ENCODE measurements at places on chromosomes 6 and 20.

DNA sequence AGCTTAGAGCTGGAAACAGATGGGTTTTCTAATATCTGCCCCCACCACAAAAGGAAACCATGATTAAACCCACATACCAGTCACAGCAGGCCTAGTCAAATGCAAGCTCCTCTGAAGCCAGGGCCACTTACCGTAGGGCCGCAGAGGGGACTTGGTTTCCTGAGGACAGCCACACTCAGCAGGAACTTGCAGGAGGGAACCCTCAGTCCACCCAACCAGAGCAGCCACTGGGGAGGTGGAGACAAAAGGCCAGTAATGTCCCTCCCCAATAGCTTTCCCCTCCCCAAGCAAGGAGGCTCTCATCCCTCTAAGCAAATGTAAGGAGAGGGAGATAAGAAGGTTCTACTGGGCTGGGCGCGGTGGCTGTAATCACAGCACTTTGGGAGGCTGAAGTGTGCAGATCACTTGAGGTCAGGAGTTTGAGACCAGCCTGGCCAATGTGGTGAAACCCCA is 384.4 kb upstream of the JARID2 start:
- no peak for DNase-seq

DNA sequence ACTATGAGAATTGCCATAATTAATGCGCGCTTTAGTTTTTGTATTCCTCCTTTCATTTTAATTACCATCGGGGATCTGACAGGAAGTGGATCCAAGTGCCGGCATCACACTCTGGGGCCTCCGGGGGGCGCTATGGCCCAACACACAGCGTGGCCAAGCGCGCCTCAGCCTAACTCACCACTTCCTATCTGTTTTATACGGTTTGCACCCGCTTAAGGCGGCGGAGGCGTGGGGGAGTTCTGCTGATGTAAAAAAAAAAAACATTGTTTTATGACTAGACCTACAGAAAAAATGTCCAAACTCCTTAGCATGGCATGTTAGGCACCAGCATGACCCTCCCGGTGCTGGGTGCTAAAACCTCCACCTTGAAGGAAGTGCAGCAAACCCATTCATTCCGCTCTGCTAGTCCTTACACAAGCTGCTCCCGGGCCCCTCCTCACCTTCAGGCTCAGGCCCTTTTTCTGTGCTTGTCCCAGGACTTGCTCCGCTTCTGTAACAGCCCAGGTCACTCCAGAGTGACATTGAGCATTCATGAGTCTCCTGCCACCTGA is 4.5 kb upstream of the EBF4 start:
- no peak for DNase-seq

- DNase-seq = no peak
Measured at GRCh38 chr20:45948261-45948733, 13.8 kb downstream of the PCIF1 start.

- DNase-seq = no peak
Measured at GRCh38 chr6:9977411-9977810, 437.5 kb downstream of the TFAP2A start.

- DNase-seq = no peak
Measured at GRCh38 chr6:10579803-10580202, 58.7 kb downstream of the GCNT2 start.

- no peak for DNase-seq
Measured at GRCh38 chr20:34475979-34476736, 40.1 kb upstream of the DYNLRB1 start.

GRCh38 chr6:159104931-159105330 is 60.1 kb upstream of the TAGAP start:
- DNase-seq = no peak

DNA sequence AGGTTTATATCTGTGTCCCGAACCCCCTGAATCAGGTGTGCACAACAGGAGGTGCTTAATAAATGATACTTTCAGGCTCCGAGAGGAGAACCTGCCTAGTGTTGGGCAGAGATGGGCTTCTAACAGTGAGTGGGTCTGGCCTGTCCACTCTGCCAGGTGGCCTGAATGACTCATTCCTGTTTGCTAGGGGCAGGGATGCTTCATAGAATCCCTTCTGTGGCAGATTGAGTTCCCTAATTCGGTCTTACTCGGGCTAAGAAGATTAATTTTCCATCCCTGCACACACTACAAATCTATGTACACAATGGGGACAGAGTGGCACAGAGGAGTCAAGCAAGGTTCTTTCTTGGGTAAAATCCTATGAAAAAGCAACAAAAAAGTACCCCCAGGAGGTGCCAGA is 19.8 kb downstream of the SDC4 start:
- no peak for DNase-seq

GRCh38 chr20:53890443-53891305 is 179.7 kb downstream of the BCAS1 start:
- no peak for DNase-seq

- no peak for DNase-seq
Measured at GRCh38 chr20:32610472-32611218, 25.5 kb upstream of the NOL4L start.

DNA sequence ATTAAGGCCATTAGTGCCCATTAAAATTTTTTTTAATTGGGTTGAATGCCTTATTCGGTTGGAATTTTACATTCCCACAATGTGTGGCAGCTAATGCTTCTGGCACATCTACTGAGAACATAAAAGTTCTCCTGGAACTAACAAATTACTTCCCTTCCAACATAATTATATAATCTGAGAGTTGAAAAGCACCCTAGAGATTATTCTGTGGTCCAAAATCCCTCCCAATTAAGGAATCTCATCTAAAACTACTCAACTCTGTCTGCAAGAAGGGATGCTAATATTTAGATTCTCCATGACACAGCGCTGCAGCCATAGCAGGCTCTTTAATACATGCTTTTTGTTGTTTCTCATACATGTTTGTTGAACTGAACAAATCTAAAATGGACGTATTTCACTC is 4.0 kb downstream of the NUDT3 start:
- no peak for DNase-seq

DNA sequence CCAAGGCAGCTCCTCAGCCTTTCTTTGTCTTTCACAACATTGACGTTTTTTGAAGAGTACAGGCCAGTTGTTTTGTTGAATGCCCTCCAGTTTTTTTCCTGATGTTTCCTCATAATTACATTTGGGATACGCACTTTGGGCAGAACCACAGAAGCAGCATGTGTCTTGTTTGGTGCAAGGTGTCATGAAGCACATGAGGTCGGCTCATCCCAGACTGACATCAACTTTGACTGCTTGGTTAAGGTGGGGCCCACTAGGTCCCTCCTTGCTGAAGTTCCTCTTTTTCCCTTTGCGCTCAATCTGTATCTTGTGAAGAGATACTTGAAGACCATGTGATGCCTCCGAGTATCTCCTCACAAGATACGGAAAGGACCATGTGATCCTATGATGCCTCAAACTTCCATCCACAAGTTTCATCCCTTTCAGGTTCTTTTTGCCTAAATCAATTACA is 10.5 kb downstream of the SNAI1 start:
- DNase-seq = no peak

DNA sequence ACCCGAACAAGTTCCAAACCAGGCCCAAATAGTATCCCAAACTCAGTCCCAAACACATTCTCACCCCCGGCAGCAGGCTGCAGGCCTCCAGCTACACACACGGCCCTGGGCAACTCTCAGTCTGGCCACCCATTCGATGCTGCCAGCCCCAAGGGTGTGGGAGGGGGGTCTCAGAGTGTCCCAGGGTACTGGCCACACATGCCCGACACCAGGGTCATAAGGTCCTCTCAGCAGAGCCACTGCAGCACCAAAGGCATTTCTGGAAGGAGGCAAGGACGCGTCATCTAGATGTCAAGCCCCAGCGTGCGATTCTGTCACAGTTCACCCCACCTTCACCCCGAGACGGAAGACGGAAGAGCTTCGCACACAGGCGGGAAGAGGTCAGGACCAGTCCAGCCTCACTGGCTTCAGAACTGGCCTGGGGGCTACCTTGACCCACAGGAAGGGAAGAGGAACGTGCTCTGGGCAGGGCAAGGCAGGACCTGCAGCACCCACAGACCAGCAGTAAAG is 9.5 kb downstream of the MYL9 start:
- no peak for DNase-seq

GRCh38 chr6:9521152-9521530 is 893.7 kb downstream of the TFAP2A start:
- DNase-seq = no peak

- DNase-seq = no peak
Measured at GRCh38 chr6:166592821-166593220, 6.3 kb upstream of the RAMACL start.

GRCh38 chr6:139699911-139700310 is 325.5 kb upstream of the CITED2 start:
- DNase-seq = no peak

- DNase-seq = no peak
Measured at GRCh38 chr6:92690997-92691599, 728.3 kb downstream of the EPHA7 start.

DNA sequence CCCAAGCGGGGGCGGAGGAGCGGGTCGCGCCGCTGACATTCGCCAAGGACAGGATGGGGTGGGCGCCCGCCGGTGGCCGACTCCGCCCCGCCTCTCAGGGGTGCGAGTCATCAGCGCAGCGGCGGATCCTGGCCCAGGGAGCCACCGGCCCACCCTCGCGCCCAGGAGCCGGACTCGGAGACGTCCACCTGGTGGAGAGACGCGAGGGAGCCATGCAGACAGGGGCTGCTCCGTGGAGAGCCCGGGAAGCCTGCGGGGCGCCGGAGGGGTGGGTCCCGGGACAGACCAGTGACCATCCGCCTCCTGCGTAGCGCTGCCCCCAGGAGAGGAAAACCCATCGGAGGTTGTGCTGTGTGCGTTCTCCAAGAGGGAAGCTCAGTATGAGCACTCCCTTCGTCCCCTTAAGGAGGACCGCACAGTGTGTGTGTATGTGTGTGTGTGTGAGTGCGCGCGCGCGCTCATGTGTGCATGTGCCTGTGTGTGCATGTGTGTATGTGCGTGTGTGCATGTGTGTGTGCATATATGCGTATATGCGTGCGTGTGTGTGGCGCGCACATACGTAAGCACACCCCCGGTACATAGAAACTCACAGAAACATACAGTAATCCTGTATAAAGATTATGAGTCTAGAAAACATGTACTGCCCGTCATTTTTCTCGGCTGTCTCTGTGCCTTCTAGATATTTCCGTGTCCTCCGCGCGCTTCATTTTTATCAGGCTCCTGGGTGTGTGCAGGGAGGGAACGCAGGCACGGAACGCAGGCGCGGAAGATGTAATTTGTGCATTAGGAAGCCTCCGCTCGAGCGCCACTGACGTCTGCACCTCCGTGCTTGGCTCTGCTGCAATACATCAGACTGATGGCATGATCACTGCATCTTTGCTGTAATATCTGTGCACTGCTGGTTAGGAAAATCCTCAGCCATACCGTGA is 158.9 kb downstream of the TBXT start:
- no peak for DNase-seq

- DNase-seq = no peak
Measured at GRCh38 chr6:3617681-3618311, 133.7 kb downstream of the PXDC1 start.

- DNase-seq = no peak
Measured at GRCh38 chr6:167476844-167477595, 152.1 kb downstream of the TTLL2 start.

DNA sequence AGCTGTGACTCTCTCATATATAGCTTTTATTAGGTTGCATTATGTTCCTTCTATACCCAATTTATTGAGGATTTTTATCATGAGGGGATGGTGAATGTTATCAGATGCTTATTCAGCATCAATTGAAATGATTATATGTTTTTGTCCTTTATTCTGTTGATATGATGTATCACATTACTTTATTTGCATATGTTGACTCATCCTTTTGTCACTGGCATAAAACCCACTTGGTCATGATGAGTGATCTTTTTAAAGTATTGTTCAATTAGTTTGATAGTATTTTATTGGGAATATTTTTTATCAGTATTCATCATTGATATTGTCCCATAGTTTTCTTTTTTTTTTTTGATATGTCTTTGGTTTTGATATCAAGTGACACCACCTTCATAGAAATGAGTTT is 529.9 kb downstream of the MMUT start:
- DNase-seq = no peak

GRCh38 chr20:35018590-35019371 is 63.1 kb downstream of the MYH7B start:
- DNase-seq = no peak

DNA sequence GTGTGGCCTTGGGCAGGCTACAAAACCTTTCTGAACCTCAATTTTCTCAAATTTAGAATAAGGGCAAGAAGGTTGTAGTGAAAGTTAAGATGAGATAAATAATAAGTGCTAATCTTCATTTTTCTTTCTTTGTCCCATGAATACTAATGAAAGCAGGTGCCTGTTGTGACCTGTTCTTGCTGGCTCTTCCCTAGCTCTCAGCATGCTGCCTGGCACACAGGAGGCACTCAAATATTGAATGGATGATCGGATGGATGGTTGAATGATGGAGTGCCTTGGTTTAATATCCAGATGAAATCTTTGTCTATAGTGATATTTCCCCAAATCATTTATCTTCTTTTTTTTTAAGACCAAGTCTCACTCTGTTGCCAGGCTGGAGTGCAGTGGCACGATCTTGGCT is 15.0 kb downstream of the PBOV1 start:
- no peak for DNase-seq

DNA sequence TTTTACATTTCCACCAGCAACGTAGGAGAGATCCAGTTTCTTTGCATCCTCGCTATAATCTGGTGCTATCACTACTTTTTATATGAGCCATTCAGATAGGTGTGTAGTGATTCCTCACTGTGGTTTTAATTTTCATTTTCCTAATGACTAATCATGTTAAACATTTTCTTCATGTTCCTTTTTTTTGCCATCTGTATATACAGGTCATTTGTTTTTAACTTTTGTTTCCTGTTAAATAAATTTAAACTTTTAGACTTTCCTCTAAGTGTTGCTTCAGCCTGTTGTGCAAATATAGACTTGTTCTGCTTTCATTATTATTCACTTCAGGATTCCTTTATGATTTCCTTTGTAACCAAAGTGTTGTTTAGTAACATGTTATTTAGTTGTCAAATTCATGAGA is 697.4 kb downstream of the PTPRT start:
- DNase-seq = no peak

- DNase-seq = no peak
Measured at GRCh38 chr6:158910484-158911440, 89.2 kb downstream of the RSPH3 start.

GRCh38 chr6:119276211-119276610 is 73.3 kb downstream of the MAN1A1 start:
- no peak for DNase-seq

GRCh38 chr6:51474022-51474975 is 613.1 kb downstream of the PKHD1 start:
- DNase-seq = no peak

DNA sequence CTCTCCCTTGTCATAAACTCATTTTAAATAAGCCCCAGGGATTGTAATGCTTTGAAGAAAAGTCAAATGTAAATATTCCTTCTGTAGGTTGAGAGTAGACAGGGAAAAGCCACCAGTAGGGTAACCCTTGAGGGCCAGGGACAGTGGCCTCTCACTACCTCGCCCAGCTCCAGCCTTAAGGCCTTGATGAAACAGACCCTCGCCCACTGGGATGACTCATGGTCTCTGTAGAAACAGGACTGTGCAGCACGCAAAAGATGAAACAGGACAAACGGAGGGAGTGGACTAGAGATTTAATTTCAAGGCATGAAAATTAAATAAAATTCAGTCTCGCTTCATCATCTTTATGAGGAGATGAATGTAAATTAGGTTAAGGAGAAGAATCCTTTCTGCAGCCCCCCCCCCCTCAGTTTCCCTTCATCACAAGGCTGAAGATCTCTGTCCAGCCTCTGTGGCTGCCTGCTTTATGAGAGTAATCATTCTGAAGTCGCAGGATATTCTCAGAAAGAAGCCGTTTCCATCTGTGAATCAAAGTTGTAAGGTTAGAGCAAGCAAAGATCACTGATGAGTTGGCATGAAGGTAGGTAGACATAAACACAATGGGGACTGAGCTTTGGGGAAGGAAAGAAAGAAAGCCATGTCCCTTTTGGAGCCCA is 60.4 kb downstream of the TMEM200A start:
- no peak for DNase-seq
